Activated T-helper 9 cell treated with anti-CD3 and anti-CD28 coated beads, Interleukin-2, amount 50 U/mL, for 16 hours (primary cell): ENCODE measurements at places on chromosomes 16 and 17.

DNA sequence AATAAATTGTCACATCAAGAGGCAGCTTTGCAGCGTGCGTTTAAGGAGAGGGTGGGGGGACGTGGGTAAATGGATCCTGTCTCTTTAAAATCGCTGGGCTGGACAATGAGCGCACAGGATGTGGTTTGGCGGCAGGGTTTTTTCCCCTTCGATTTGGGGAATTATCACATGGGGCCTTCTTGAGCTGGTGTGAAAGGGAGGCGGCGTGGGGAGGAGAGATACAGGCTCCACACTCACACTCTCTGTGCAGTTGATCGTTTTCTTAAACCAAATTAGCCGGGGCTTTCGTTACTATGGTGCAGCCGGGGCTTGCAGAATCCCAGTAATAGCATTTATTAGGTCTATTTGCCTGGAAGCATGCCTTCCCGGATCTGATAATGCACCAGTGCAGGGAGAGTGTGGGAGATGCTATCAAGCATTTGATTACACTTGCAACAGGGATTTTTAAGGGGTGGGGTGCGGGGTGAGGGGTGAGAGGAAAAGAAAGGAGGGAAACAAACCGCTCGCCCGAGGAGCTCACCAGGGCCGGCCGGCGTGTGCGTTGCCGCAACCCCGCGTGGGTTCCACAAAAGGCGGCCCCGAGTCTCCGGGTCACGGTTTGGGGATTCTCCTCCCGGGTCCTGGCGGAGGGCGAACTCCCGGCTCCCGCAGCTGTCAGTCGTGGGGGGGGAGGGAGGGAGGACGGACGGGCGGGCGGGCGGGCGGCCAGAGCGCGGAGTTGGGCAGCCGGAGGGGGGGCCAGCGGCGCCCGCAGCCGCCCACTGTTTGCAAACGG is 58.8 kb upstream of the GSE1 start:
- peak; percentile 61 for DNase-seq

DNA sequence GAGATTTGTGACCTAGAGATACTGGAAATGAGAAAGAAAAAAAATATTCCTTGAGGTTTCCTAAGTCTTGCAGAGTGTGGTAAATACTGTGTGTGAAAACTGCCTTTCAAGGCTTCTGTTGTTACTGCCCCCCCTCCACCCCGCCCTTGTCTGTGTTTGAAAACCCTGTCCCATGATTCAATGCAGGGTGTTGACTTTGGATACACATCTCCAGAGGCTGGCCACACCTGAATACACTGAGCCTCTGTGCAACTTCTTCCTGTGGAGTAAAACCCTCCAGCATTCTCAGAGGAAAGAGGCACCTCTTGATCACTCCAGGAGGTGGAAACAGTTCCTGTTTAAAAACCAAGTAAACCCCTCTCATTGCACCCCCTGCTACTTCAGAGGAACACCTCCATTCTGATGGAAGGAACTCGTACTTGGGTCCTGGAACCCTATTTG is 123.0 kb upstream of the CACNG5 start:
- DNase-seq: no peak

GRCh38 chr17:78226759-78227454 is 4.5 kb upstream of the TMEM235 start:
- DNase-seq: no peak

GRCh38 chr17:62670202-62670821 is 42.8 kb downstream of the MRC2 start:
- DNase-seq: no peak

DNA sequence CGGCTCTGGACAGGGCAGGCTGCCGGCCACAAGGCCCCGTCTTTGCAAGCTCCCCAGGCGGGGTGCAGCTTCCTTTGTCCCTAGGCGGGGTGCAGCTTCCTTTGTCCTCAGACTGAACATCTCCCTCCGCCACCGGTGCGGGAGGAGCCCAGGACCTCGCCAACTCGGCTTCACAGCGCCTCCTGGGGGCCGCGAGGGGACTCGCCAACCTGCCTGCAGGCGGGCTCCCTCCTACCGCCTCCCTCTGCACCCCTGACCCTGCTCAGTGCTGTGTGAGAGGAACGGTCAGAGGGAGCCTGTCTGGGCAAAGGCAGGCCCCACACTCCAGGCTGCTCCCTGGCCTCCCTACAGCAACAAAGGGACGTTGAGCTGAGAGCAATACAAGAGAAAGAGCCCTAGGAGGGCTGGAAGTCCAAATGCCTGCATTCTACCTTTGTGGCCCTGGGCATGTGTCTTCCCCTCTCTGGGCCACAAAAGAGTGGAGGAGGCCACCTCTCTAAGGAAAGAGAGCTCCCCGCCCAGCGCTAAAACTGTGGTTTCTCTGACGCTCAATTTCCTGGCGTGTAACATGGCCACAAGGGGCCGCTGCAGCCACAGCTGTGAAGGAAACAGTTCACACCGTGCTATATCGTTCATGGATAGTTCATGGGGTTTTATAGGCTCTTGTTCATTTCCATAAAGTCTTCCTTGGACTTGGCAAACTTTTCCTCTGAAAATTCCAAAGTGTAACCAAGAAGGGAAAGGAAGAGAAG is 20.9 kb upstream of the KRT19 start:
- peak; percentile 69 for DNase-seq

DNA sequence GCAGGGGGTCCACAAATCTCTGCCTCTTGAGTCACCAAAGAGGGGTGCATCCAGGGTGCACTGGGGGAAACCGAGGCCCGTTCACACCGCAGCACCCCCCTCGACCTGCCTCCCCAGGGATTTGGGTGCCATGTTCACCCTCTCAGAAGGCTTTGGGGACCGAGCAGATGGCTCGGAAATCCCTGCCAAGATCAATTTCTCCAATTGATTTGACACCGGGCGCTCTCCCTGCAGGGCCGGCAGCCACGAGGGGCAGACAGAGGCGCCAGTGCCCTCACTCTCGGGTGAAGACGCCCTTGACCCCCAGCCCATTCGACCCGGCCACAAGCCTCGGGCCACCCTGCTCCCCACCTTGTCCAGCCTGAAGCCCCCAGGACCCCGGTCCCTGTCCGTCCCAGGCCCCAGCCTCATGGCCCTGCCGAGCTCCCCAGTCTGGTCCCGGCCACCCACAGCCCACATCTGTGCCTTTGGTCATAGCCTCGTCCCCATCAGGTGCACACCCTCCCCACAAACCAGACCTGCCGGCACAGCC is 9.3 kb downstream of the SSTR5 start:
- DNase-seq: no peak

GRCh38 chr17:30567231-30568116 is 90.3 kb downstream of the GOSR1 start:
- no peak for DNase-seq

- peak; percentile 92 for DNase-seq
Observed at GRCh38 chr17:47720754-47721533, 12.1 kb upstream of the TBX21 start.

- DNase-seq: peak; percentile 84
Observed at GRCh38 chr16:85610446-85611193, 2.5 kb upstream of the GSE1 start.

DNA sequence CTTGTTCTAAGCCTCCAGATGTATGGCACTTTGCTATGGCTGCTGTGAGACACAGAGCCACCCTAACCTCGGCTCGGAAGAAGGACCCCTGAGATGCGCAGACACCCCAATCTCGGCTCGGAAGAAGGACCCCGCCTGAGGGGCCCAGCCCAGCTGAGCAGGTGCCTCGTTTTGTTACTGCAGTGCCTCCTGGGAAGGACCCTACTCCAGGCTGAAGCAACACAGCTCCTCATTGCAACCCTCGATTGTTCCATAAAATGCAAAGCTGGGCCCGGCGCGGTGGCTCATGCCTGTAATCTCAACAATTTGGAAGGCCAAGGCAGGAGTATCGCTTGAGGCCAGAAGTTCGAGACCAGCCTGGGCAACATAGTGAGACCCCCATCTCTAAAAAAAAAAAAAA is 61.3 kb downstream of the C16orf95 start:
- DNase-seq: no peak

DNA sequence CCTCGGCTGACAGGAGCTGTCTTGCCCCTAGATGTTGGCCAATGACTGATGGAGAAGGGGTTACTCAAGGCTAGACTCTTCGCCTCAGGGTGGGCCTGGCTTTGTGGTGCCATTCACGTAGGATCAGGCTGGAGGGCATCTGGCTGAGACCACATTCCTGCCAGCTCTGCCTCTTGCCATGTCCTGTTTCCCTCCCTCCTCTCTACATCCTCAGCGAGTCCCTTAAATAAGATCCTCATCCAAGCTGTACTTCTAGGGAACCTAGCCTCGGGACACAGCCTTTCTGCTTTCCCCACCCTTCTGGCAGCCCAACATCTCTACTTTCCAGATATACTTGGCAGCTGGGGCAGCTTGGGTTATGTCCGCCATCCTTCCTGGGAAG is 27.9 kb upstream of the EFCAB13 start:
- no peak for DNase-seq
